ENCODE measurements at places on chromosomes 6 and 20.
A peak's percentile ranks its signal among the peaks of the same experiment; 100 is the strongest.

GRCh38 chr6:30149234-30149633 lies 11.8 kb downstream of the TRIM10 start:
- no peak for DNase-seq

GRCh38 chr6:89355511-89356194 lies 3.1 kb upstream of the UBE2J1 start:
- no peak for DNase-seq

GRCh38 chr6:159494586-159494972 lies 198.5 kb downstream of the SOD2 start:
- no peak for DNase-seq

DNA sequence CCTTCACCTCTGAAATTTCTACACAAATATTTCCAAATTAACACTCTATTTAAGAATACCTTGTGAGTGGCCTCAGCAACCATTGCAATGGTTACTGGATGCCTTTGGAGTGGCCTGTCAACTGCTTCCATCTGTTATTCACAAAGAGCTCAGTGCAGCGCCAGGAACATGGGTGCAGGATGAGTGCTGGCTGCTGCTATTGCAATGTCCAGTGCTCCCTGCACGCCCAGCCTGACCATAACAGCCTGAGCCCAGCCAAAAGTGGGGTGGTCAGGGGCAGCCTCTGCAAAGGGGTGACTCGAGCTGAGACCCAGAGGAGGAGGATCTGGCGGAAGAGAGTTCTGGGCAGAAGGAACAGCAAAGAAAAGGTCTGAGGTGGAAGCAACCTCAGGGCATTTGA lies 18.4 kb downstream of the CASS4 start:
- DNase-seq = no peak

DNA sequence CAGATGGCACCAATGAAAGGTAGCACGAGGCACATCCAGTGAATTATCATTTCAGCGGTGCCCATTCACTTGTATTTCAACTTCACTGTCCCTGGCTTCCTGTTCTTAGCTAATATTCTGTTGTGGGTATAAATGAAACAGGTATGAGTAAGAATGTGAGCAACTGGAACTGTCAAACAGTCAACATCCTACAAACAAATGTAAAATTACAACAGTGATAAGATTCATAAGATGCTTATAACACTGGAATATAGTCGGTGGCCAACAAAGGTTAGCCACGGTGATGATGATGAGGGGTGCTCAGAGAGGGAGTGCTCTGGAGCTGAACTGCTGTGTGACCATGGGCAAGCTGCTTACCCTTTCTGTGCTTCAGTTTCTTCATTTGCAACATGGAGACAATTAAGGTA lies 74.9 kb upstream of the TOX2 start:
- DNase-seq = no peak

DNA sequence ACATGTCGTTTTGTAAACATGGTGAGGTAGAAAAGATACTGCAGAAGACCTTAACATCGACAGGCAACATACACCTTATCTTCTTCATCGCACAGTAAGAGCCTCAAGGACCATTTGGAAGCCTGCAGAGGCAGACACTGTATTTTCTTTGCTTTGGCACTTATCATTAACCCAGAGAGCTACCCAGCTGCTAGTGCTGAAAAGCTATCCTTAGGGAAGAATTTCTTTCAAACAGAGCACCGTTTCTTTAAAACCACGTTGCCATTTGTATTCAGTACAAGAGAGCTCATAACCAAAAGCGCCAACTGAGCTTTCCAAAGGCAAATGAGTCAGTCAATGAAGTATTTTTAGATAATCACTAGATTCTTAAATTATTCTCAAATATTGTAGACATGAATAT lies 306.6 kb downstream of the EPM2A start:
- no peak for DNase-seq

DNA sequence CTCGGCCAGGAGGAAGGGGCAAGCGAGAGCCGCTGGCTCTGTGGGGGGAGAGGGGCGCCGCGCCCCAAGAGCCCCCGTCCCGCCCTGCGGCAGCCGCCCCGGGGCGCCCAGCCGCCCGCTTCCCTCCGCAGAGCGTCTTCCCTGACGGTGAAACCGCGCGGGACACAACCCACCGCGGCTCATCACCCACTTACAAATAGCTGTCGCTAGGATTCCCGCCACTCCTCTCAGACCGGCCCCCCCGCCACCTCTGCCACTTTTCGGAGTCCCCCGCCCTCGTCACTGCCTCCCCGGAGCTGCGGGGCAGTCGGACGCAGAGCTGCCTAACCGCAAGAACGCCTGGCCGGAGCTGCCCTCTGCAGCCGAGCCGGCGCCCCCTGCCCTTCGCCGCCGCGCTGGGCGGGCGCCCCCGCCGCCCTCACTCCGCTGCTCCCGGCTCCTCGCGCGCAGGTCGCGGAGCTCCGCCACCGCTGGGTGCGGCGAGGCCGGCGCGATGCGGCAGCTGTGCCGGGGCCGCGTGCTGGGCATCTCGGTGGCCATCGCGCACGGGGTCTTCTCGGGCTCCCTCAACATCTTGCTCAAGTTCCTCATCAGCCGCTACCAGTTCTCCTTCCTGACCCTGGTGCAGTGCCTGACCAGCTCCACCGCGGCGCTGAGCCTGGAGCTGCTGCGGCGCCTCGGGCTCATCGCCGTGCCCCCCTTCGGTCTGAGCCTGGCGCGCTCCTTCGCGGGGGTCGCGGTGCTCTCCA lies at the start of gene SLC35D3:
Gene SLC35D3, plus strand, starts transcription at position 366 of the 749 bp plus-strand sequence. Its CDS starts 128 bp downstream, at position 494.
- DNase-seq = peak; percentile 30

DNA sequence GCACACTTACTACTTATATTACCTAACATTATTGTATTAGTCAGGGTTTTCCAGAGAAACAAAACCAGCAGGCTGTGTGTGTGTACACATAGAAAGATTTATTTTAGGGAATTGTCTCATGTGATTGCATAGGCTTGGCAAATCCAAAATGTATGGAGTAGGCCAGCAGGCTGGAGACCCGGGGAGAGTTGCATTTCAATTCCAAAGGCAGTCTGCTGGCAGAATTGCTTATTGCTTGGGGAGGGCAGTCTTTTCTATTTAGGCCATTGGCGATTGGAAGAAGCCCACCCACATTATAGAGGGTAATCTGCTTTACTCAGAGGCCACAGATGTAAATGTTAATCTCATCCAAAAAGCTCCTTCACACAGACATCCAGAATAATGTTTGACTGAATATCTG lies 157.0 kb downstream of the ADGRG6 start:
- DNase-seq = peak; percentile 17

- no peak for DNase-seq
Observed at GRCh38 chr6:36329798-36330291, 6.8 kb downstream of the BNIP5 start.

DNA sequence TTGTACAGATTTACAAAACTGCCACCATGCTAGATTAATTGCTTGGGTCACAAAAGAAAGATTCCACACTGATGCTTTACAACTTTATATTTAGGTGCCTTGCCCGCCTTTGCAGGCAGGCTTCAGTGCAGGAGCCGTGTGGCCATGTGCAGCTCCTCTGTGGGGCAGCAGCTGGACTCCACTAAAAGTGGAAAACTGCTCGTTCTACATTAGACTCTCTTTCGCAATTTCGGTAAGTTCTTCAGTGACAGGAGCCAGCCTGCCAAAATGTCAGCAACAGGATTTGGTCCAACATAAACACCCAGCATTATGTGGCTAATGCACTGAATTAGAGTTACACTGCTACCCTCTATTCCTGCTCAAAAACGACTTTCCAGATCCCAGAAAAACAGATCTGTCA lies 174.4 kb upstream of the KCNK16 start:
- peak; percentile 85 for DNase-seq

DNA sequence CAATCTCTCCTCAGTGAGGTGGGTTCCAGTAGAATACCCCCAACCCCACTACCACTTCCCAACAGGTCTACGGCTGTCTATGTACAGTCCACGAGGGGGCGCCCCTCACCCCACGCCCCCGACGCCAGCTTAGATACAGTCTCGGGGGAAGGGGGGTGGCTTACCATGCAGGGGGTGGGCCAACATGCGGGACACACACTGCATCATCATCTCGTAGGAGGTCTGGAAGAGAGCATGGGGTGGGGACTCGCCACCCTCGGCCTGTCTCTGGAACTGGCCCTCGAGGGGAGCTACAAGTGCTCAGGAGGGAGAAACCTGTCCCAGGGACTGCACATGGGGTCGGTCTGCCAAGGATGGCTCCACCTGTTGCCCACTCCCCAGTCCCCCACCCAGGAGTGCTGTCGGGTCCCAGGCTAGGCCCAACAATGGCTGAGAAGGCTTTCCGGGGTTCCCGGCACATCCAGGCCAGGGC lies 8.5 kb downstream of the MTCH1 start:
- peak; percentile 18 for DNase-seq

- DNase-seq = no peak
Observed at GRCh38 chr6:21277601-21278374, 315.8 kb upstream of the SOX4 start.

GRCh38 chr6:130259140-130259539 lies 36.4 kb upstream of the SAMD3 start:
- no peak for DNase-seq

- DNase-seq = peak; percentile 92
Observed at GRCh38 chr6:90284236-90285041, 12.2 kb downstream of the BACH2 start.

DNA sequence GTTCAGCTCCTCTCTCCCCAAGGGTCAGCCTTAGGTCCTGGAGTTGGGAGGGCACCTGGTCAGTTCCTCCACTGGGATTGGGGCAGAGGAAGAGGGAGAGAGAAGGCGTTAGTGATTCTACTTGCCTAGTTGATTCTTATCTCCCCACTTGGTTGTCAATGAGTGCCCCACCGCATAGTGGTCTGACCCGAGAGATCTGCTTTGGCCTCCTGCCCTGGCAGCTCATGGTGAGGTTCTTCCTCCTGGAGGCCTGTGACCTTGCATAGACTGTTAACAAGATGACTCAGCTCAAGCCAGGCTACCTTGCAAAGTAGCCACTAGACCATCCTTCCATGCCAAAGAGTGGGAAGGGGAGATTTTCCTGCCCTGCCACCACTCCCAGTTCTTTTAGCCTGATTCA lies 160.6 kb downstream of the TMEM200A start:
- no peak for DNase-seq

- DNase-seq = no peak
Observed at GRCh38 chr6:1068905-1069304, 243.0 kb upstream of the FOXQ1 start.

GRCh38 chr6:20979076-20979475 lies 444.8 kb downstream of the CDKAL1 start:
- DNase-seq = no peak

- peak; percentile 18 for DNase-seq
Observed at GRCh38 chr6:116975600-116975999, 98.6 kb downstream of the RFX6 start.

DNA sequence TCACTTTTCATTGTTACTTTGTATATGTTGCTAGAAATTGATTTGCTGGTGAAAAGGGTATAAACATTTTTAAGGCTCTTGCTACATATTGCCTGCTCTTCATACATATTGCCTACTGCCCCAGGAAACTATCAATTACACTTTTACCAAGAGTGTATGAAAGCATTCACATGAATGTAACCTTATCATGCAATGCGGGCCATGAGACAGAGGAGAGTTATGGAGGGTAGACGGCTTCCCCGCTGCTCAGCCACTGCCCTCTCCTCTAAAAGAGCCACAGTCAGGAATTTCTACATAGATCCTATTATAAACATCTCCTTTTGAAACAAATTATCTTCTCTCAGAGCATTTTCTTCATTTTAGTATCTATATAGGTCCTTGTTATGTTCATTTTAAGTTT lies 264.4 kb downstream of the ESR1 start:
- no peak for DNase-seq

- DNase-seq = no peak
Observed at GRCh38 chr20:9629831-9630230, 115.4 kb downstream of the LAMP5 start.

DNA sequence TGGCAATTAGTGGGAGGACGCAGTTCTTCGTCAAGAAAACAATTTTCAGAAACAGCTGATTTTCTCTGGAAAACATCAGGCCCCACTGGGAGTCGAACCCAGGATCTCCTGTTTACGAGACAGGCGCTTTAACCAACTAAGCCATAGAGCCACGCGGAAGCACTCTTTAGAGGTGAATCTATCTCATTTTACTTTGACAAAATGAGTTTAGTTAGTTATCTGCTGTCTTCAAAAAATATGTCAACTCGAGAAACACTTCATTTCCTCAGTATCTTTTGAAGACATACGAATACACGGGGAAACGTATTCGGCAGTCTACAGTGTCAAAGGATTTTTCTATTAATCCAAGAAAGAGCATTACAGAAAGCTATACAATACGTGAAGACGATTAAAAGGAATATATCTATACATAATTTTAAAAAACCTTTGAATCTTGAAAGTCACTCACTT lies 26.7 kb downstream of the GPX6 start:
- peak; percentile 75 for DNase-seq

DNA sequence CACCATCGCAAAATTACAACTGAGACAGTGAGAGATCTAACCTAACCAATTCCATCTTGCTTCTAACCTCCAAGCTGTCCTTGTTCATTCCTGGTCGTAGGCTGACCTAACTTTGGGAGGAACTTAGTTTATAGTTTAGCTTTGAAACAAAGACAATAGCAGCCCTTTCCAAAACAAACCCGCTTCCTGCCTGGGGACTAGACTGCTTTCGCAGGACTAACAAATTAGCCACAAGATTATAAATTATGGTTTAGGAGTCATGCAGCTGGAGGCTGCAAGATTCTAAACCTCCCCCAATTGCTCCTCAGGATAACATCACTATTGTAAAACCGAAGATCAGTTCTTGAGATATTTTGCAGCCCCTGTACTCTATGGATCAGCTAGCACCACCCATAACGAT lies 63.2 kb downstream of the TRIM27 start:
- DNase-seq = no peak

GRCh38 chr6:90948540-90948939 lies 361.7 kb upstream of the MAP3K7 start:
- DNase-seq = no peak

GRCh38 chr20:59154317-59155013 lies 9.2 kb upstream of the ZNF831 start:
- DNase-seq = no peak

DNA sequence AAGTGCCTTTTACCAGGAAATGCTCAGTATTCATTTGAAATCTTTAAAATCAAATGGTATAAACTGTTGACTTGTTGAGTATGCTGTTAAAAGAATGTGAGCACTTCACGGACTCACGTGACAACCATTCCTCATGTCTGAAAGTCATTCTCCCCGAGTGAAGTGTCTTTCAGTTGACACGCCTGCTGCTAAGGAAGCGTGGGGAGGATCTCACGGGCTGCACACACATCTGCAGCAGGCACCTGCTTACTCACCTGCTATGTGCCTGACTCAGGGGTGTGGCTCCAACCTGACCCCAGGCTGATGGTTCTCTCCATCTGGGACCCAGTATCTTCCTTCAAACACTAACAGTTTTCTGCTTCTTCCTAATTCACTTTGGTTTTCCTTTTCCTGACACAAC lies 32.7 kb downstream of the WDR27 start:
- DNase-seq = no peak
